Astrocyte of the hippocampus (primary cell): ENCODE measurements at places on chromosomes 11 and 22.

- no peak for DNase-seq
These were observed 15.0 kb downstream of the CABP7 start for GRCh38 chr22:29734838-29735237.

GRCh38 chr11:114310095-114310494, 13.9 kb downstream of the NNMT start:
- DNase-seq: no peak

DNA sequence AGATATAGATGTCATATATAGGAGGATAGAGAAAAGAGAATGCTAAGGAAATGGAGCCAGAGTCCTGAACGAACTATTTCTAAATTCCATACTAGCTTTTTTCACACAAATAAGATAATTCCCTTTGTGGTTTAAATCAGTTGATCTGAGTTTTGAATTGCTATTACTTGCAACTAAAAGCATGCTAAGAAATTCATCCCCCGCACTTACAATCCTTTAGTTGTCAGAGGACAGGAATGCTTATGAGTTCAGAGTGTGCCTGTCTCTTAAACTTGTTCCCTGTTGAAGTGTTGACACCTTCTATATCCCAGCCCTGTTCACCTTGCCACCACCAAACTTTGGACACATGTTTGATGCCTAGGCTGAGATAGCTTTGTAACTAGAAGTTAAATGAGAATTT, 406.2 kb downstream of the METTL15 start:
- DNase-seq: peak; percentile 10

- DNase-seq: no peak
These were observed 19.1 kb upstream of the RPS3 start for GRCh38 chr11:75380245-75380644.

GRCh38 chr11:71947498-71947897, 18.7 kb downstream of the RNF121 start:
- no peak for DNase-seq
